ENCODE measurements at places on chromosomes 2 and 18.

DNA sequence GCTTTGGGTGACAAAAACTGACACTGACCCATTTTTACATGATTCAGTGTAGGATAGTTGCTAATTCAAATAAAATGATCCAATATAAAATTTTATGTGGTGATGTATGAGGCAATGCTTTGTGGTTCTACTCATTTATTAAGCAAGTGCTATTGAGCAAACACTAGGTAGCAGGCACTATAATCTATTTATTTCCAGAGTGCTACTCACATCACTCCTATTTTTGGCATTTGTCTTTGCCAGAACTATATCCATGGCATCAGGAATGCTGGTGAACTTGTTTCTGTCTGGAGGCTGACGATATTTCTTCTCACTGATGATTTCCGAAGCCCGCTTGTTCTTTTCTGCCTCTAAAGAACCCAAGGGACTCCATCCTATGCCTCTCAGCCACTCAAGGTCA lies 84.3 kb downstream of the NEB start:
- no peak for DNase-seq

GRCh38 chr2:240435457-240435947 lies at the start of gene GPC1:
Gene GPC1, plus strand, starts transcription at chr2:240435663. Its CDS starts 256 bp downstream, at chr2:240435919.
- DNase-seq: peak; percentile 88

- peak; percentile 90 for DNase-seq
Measured at GRCh38 chr2:229422063-229422462, 151.0 kb upstream of the PID1 start.

DNA sequence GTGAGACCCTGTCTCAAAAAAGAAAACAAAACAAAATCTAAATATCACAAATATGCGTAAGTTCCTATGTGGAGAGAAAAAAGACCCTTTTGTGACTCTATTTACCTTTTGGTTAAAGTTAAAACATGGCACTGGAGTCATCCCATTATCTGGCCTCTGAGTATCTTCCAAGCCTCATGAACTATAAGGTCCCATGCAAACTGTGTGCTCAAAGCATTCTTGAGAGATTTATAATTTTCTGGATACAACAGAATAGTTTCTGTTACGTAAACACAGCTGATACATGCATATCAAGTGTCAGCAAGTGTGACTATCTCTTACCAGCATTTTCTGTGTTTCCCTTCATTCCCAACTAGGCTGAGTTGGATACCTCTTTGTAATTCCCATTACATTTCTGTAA lies 8.8 kb upstream of the NOSTRIN start:
- no peak for DNase-seq

DNA sequence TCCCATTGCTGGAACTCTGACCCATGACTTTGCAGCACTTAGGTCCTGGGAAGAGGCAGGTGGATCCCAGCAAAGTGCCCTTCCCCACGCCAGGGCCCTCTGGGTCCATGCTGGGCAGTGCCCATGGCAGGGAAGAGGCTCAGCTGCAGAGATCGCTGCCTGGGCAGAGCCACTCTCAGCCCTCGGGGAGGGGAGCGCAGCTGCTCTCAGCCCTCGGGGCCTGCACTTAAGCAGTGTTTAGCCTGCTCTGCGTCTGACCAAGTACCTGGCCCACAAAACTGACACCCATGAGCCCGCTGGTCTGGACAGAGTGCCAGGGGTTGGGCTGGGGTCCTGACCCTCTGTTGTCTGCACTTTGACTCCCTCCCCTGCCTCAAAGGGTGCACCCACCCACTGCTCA lies 46.3 kb downstream of the AQP12A start:
- no peak for DNase-seq

DNA sequence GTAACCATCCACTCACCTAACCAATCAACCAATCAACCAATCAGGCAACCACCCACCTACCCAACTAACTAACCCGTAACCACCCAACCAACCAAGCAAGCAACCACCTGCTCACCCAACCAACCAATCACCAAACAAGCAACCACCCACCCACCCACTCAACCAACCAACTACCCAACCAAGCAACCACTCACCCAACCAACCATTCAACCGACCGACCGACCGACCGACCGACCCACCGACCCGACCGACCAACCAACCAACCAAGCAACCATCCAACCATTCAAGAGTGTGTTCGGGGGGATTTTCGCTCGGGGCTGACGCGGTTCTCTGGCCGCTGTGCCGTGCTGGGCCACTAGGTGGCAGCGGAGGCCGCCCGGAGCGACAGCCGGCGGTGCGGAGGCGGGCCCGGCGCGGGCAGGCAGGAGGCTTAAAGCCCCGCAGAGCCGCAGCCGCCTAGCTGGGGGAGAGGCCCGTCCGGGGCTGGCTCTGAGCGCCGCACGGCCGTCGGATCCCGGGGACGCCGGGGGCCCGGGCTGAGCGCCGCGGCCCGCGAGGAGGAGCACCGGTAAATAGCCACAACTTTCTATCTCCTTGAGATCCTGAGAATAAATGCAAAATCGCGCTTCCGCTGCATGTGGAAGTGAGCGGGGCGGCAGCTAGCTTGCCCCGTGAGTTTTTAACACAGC lies at the start of gene MC5R:
Gene MC5R (plus strand): TSS at position 443 of the 689 bp plus-strand sequence. CDS start 1,617 bp downstream, outside the sequence.
- DNase-seq: peak; percentile 79

DNA sequence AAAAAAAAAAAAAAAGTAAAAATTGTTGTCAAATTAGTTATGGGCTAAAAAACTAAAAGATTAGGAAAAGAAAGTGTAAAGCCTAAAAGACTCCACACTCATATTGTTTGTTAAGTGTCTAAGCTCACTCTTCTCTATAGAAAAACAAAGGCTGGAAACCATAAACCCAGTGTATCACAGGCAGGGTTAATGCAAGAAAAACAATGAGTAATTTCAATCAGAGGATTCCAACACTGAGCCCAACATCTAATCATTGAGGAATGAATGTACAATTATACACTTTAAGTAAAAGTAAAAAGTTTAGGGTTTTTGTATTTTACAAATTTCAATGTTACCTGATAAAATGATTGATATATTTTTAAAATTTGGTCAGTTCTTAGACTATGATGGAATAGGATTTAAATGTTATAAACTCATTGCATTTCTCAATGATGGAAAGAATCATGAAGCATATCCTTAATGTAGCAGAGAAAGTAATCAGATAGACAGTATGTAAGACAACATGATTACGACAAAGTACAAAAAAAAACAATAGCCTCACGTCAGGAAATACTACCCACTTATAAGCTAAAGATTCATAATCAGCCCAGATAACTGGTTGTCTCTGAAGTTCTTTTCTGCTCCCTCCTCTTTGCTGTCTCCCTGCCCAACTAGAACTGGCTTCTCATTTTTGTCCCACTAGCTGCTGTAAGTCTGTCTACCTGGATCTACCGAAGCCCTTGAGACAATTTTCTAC lies 44.5 kb upstream of the SP3 start:
- DNase-seq: no peak

DNA sequence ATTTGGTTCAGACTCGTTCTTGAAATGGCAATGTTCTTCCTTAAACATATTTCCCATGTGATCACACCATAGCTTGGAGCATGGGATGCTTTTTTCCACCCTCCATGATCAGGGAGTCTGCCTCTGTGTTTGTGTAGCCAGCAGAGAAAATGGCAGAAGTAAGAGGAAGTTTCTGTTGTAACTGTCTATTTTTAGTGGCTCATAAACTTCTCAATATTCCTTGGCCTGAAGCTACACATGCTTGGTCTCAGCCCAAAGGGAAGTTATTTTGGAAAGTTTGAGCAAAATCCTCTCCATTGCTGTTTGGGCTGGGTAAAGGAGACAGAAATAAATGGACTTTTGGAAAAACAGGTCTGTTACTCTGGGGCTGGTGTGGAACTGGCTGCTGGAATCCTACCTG lies 33.4 kb upstream of the ITGA6 start:
- DNase-seq: no peak

- DNase-seq: peak; percentile 65
Measured at GRCh38 chr2:161112908-161113307, 47.3 kb upstream of the TANK start.

- no peak for DNase-seq
Measured at GRCh38 chr18:40179729-40180461, 1775.1 kb upstream of the PIK3C3 start.

GRCh38 chr2:203077451-203077850 lies 62.8 kb downstream of the NBEAL1 start:
- no peak for DNase-seq

All from spinal cord (tissue), 10 donors.